Fibroblast of upper back skin (primary cell): ENCODE measurements at places on chromosomes 5 and 9.
A peak's percentile ranks its signal among the peaks of the same experiment; 100 is the strongest.

- no peak for DNase-seq
Measured at GRCh38 chr5:24325306-24325832, 319.4 kb downstream of the CDH10 start.

DNA sequence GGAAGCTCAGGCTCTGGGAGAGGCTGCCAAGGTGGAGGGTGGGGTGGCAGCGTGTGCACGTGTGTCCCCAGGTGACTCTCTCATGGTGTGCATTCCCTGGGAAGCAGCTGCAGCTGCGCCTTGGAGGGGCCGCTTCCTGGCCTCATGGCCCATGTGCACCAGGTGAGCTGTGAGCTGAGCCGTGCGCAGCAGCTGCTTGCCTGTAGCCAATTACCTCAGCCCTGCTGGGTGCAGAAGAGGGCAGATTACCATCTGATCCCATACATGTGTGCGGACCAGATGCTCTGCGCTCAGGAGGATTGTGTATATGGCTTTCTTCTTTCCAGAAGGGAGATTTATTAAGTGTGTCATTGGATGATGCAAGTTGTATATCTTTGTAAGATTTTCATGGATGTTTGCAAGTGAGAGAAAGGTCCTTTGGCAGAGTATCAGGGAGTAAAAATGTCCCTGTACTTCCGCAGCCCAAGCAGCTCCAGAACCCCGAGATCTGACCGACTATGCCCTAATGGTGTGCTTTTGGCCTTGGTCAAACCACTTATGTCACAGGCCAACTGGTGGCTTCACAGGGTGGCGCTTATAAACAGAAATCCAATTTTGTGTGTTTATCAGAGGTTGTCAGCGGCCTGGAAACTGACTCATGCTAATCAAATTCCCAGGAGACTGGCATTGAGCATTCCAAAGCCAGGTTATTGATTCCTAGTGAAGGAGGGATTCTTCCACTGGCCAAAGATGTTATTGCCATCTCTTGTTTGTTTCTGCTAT lies 229.3 kb downstream of the GOLPH3 start:
- peak; percentile 25 for DNase-seq

- DNase-seq, result no peak
Measured at GRCh38 chr5:125603321-125603720, 819.9 kb upstream of the GRAMD2B start.

DNA sequence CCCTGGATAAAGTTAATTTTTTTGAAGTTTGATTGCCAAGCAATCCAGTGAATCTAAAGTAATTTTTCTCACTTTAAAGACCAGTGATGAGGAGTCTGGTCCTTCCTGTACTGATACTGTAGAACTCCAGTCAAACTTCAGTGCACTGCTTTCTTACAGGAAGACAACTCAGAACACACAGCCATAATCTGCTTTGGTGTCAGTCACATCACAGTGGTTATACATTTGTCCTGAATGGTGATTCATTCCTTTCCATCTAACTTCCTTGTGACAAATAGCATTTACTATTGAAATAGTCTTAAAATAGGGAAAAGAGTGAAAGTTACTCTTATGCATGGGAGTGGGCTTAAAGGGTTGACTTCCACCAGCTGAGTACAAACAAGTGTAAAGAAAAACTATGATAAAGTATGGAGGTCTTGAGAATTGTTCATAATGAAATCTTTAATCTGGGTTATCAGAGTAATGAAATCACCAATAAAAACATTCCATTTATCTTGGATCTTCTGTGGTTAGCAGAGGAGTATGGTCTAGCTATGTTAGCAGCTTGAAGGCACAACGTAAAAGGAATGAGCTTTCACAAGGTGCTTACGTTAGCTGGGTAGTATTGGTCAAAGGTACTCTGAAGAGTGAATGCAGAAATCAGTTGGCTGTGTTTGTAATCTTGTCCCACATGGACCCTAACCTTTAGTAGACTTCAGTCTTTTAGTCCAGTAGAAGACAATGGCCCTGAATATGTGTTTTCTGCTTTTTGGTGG lies 41.5 kb downstream of the DCP2 start:
- DNase-seq, result no peak

DNA sequence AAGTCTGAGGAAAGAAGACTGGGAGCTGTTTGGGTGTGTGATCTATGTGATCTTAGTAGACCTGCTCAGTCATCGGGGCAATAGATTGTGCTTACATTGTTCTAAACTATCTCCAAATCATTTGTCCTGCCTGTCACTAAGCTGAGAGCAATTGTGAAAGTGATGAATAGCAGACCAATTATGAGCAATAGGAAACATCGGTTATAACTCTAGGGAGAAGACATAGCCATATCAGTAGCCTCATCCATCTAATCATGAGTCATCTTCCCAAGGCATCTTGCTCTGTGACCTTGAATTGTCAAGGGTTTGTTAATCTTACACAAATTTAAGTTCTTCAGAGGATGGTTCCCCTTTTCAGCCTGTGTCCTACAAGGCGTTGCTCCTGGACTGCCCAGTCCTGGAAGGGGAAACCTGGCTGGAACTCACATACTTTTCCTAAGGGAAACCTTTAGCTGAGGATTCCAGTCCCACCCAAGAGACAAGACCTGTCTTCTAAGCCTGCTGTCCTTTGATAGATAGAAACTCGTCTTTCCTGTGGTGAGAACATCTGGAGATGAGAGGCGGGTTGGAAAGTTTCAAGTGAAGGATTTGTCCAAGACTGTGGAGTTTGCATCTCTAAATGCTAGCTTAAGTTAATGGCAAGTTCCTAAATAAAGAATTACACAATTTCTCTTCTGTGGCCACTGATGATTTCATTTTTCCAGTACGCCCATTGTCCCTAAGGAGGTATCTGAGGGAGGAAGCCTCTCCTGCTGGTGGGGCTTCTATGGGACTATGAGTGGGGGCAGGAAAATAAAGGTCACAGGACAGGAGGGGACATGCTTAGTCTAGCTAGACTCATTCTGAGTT lies 53.9 kb upstream of the TRIM32 start:
- peak; percentile 86 for DNase-seq

DNA sequence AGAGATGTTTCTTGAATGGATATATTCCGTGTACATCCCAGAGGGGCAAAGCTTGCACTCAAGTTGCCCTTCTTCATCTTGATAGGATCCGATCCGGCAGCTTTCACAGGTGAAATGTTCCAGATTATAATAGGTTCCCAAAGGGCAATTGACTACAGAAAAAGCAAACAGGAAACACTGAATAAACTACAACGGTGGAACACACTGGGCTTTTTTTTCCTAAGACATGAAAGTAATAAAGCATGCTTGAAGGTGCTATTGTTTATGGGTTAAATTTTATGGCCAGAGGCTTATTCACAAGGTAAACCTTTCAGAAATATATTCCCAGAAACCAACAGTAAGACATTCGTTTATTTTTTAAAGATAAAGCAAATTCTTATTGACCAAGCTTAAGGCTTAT lies 110.6 kb downstream of the SVEP1 start:
- no peak for DNase-seq

- DNase-seq, result no peak
Measured at GRCh38 chr9:111413996-111414395, 70.2 kb downstream of the ECPAS start.

- no peak for DNase-seq
Measured at GRCh38 chr9:19913151-19913550, 124.3 kb upstream of the SLC24A2 start.

DNA sequence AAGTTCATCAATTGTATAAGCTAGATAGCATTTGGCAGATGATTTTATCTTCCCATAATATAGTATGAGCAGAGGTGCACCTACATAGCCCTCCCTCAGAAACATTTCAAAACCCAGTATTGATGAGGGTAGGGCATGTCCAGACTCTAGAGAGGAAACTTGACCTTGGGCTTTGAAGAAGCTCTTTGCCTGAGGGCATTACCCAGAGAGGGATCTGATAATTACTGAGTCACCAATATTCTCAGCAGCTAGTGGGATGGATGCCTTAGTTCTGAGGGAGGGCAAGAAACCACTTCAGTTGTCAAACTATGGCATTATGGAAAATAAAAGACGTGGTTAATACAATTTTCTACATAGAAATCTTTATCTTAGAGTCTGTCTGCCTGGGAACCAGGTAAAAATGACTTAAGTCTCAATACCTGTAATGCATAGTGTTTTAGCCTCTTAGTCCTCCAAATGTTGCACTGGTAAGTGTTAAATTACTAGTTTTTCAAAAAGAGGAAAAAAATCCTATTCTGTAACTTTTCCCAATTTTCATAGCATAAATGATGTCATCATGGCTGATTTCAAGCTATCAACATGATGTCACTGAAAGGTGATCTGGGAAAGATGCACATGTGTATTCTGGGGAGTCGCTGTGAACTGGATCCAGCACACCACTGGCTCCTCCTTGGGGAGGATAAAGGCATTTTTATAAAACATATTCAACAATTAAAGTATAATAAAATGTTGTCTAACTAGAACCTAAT lies 809.0 kb downstream of the KCTD16 start:
- DNase-seq, result no peak

- peak; percentile 76 for DNase-seq
Measured at GRCh38 chr5:164191240-164191639, 685.8 kb downstream of the MAT2B start.

DNA sequence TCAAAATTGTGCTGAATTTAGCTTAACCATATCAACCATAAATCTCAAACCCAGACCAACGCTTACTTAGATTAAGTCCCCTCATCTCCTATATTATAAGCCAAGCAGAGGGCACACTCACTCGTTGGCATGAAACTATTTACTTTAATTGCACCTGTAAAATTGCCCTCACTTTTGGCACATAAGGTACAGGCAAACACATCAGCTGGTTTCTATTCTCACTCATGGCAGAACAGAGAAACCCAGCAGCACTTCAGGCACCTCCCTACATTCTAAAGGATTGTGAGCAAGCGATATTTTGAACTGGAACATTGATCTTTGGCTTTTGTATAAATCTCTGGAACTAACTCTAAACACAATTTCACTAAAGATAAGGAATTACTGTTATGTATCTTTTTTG lies 845.6 kb upstream of the CDH6 start:
- no peak for DNase-seq

GRCh38 chr9:123472862-123473614 lies 117.0 kb downstream of the CRB2 start:
- DNase-seq, result no peak

DNA sequence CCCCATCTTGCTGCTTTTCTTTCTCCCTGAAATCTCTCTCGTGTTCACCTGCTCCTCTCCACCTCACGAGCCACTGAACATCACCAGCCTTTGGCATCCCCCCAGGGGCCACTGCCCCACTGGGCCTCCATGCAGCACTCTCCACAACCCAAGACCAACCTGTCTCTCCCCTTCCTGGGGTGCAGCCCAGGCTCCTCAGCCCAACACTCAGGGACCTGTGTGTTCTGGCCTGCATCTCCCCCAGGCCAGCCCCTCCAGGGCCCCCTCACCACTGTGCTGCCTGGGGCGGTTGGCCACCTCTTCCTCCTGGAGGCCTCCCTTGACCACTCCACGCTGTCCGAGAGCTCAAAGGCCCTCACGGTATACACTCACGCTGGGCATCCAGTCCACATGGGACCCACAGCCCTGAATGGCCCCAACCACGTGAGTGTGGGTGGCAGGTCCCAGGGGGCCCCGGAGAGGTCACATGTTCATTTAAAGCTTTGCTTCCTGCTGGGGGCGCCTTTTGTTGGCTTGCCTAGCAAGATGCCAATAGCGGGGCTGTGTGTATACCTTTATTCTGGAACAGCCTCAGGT lies 453 bp upstream of the DOK3 start:
- DNase-seq, result no peak

GRCh38 chr5:152978141-152978835 lies 512.2 kb upstream of the GRIA1 start:
- DNase-seq, result no peak

GRCh38 chr5:92841604-92842155 lies 739.3 kb downstream of the NR2F1-AS1 start:
- no peak for DNase-seq

- DNase-seq, result no peak
Measured at GRCh38 chr5:102018690-102019089, 277.4 kb downstream of the SLCO4C1 start.

- no peak for DNase-seq
Measured at GRCh38 chr5:160380041-160380440, 9.6 kb upstream of the C1QTNF2 start.

GRCh38 chr9:98009936-98010335 lies 26.8 kb downstream of the ANP32B start:
- DNase-seq, result no peak

DNA sequence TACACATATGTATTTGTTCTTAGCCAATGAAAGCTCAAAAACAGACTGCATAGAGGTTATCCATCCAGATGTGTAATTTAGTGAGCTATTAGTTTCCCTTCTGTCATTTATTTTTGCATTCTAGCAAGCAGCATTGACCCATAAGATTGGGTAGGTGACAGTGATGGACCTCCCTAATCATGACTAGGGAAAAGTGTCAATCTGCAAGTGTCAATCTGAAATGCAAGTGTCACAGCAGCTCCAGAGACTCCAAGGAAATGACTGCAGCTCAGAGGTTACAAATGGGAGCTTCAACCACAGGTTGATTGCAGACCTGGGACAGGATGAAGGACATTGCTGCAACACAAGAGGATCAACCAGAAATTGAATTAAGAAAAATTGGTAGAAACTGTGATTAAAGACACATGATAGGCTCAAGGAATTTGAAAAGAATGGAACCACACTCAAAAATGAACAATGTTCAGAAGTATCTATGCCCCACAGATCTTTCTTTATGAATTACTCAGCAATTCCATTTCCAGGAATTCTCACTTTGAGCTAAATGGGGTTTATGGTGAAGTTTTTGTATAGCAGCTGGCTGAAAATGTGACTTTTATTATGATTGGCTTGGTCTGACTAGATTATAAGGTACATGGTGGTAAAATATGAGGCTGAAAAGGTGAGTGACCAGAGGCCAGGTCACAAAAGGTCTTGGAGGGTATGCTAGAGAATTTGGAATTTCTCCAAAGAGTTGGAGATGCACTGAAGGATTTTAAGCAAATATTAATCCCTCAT lies 59.6 kb upstream of the HTR4 start:
- no peak for DNase-seq

- DNase-seq, result no peak
Measured at GRCh38 chr5:148125641-148126040, 42.7 kb upstream of the SPINK14 start.

DNA sequence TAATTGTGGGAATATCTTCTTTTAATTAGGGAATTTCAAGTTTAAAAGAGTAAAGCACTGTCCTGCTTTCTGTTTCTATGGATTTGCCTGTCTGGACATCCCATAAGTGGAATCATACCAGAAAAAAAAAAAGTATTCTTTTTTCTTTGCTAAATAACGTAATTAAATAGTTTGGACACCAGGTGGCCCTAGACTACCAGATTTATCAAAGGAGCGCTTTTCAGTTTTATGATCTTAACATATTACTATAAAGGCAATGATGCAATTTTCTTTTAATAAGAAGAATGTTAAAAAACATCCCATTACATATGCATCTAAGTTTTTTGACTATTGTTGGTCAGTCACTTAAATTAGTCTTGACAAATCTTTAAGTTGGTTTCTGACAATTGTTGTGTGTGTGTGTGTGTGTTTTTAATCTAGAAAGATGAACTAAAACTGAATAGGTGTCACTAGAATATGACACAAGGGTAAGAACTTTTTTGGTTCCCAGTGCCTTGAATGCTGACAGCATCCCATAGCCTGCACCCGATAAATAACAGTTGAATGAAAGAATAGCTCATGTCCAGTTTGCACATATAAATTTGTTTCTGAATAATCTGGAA lies 49.5 kb downstream of the C5orf22 start:
- DNase-seq, result peak; percentile 50
